Pericardium fibroblast (primary cell): ENCODE measurements at places on chromosomes 11 and 22. TPM values are rescaled to one million over a fixed set of nuclear protein-coding genes. Genes with fewer than 3 reads are reported as not detected.

RFPL1 gene
- total RNA-seq, result not detected in 2 replicates

PTPRCAP gene
- 0.93 TPM in 1 of 2 replicates, not detected in the other for total RNA-seq

MS4A7 gene
- total RNA-seq, result not detected in 2 replicates

GRM5 gene
- under 0.01 TPM in 1 of 2 replicates, not detected in the other for total RNA-seq

CARNS1 gene
- total RNA-seq, result 0.51 and 2.0 TPM in 2 replicates

THYN1 gene
- total RNA-seq, result 27.7 and 45.9 TPM in 2 replicates

CLTCL1 gene
- total RNA-seq, result 5.6 and 11.8 TPM in 2 replicates

RRM1 gene
- total RNA-seq, result 15.8 and 27.0 TPM in 2 replicates

FGF4 gene
- total RNA-seq, result not detected in 2 replicates

MLC1 gene
- total RNA-seq, result 2.5 TPM in 1 of 2 replicates, not detected in the other

DHCR7 gene
- total RNA-seq, result 55.2 and 95.8 TPM in 2 replicates

IGF2 gene
- 539 and 549 TPM in 2 replicates for total RNA-seq

OR52E5 gene
- total RNA-seq, result not detected in 2 replicates

FREY1 gene
- 0.23 TPM in 1 of 2 replicates, not detected in the other for total RNA-seq

OR52A1 gene
- not detected in 2 replicates for total RNA-seq

IL18 gene
- 4.1 and 5.2 TPM in 2 replicates for total RNA-seq

DGCR6 gene
- total RNA-seq, result 1.4 and 4.7 TPM in 2 replicates

DRG1 gene
- 56.2 and 67.3 TPM in 2 replicates for total RNA-seq
